Skin of body (tissue), 3 donors: ENCODE measurements at places on chromosomes 2 and 18. TPM values are rescaled to one million over a fixed set of nuclear protein-coding genes. Genes with fewer than 3 reads are reported as not detected.

Gene TMEM87B
- 22.2 TPM for total RNA-seq

Gene KCNIP3
- 2.4 TPM for total RNA-seq

Gene TMEM200C
- total RNA-seq: 0.49 TPM

Gene POU3F3
- total RNA-seq: 0.59 TPM

Gene NTSR2
- 0.10 TPM for total RNA-seq

Gene UBE2F
- total RNA-seq: 18.8 TPM

Gene ASB18
- total RNA-seq: 0.79 TPM

Gene PCARE
- total RNA-seq: 0.10 TPM

Gene SLC25A12
- 25.2 TPM for total RNA-seq

Gene PLA2R1
- total RNA-seq: 11.3 TPM

Gene FIGN
- 2.7 TPM for total RNA-seq

Gene DNAH7
- total RNA-seq: 2.0 TPM

Gene IL1RL1
- 8.7 TPM for total RNA-seq

Gene EVA1A
- total RNA-seq: 10.7 TPM

Gene PPP3R1
- 46.0 TPM for total RNA-seq

Gene LYG2
- total RNA-seq: 16.5 TPM
